ENCODE measurements at places on chromosomes 1 and 21.

- no peak for DNase-seq
These were observed 135.4 kb downstream of the LMO4 start for GRCh38 chr1:87464022-87464490.

DNA sequence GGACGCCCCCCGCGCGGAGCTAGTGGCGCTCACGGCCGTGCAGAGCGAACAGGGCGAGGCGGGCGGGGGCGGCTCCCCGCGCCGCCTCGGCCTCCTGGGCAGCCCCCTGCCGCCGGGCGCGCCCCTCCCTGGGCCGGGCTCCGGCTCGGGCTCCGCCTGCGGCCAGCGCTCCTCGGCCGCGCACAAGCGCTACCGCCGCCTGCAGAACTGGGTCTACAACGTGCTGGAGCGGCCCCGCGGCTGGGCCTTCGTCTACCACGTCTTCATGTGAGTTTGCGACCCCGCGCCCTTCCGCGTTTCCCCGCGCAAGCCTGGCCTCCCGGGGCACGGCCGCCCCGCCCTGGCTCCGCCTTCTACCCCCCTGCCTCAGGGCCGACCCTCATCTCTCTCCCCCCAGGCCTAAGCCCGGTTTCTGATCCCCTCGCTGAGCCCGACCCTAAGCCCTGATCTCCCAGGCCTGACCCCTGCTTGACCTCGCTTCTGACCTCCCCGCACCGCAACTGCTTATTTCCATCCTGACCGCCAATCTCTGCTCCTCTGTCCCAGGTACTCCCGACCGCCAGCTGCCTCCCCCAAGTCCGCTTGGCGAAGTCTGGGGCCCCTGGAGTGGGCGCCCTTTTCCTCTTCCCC lies 669 bp downstream of the KCNQ4 start:
- no peak for DNase-seq

- no peak for DNase-seq
These were observed 8.2 kb upstream of the IL22RA1 start for GRCh38 chr1:24151175-24151533.

GRCh38 chr1:109728870-109729269 lies 12.0 kb downstream of the GSTM3 start:
- DNase-seq, result no peak

GRCh38 chr1:93607814-93608186 lies 73.8 kb downstream of the BCAR3 start:
- peak; percentile 41 for DNase-seq

- DNase-seq, result no peak
These were observed 55.5 kb downstream of the SLAMF6 start for GRCh38 chr1:160467576-160467975.

GRCh38 chr21:33686386-33686785 lies 44.1 kb downstream of the ITSN1 start:
- DNase-seq, result no peak

- DNase-seq, result peak; percentile 95
These were observed 14.7 kb downstream of the MTHFR start for GRCh38 chr1:11790880-11791715.

Data from M059J (cell line).